ENCODE measurements at places on chromosomes 16 and 17. TPM values are rescaled to one million over a fixed set of nuclear protein-coding genes. Genes with fewer than 3 reads are reported as not detected.

- DNase-seq: no peak
- no peaks in the 10 kb centered on the region for H3K4me1 ChIP-seq
- no peak overlapping the region for H3K4me3 ChIP-seq
These were observed 28.7 kb downstream of the HIC1 start for GRCh38 chr17:2083613-2084035.

- H3K4me1 ChIP-seq: no peaks in the 10 kb centered on the region
- H3K27ac ChIP-seq: no peak overlapping the region
- DNase-seq: peak; percentile 80
- H3K4me3 ChIP-seq: peak overlapping the region; percentile 29
- no peaks in the 10 kb centered on the region for H3K36me3 ChIP-seq
These were observed 140.0 kb downstream of the CHD9NB start for GRCh38 chr16:52912565-52913173.

DNA sequence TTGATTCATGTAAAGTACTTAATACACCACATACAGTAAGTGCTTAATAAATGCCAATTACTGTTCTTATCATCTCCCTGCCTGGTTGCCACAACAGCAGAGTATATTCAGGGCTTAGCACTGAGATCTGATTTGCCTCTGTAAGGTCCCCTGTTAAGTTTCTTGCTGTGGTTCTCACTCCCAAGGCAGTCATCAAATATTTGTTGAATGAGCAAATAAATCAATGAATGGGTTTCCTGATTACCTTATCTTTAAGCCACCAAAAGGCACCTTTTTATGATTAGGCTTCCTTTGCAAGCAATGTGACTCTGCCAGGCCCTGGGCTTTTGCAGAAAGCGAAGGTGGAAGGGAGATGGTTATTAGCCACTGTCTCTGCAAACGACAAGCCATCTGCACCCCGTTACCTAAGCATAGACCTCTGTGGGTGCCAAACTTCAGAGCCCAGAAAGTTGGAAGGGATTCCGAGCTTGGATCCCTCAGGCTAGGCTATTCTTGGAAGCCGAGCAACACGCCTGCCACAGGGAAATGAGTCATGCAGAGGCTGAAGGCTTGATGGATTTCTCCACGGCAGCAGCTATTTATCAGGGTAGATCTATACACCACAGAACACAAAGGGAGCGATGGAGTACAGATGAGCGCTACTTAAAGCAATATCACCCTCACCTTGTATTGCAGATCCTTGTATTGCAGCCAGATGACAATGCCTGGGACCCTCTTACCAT lies 102.0 kb downstream of the GRIN2A start:
- no peak overlapping the region for H3K27ac ChIP-seq
- DNase-seq: no peak
- no peaks in the 10 kb centered on the region for H3K27me3 ChIP-seq
- H3K36me3 ChIP-seq: no peaks in the 10 kb centered on the region
- peaks cover 5% of the 10 kb centered on the region for H3K4me1 ChIP-seq

DNA sequence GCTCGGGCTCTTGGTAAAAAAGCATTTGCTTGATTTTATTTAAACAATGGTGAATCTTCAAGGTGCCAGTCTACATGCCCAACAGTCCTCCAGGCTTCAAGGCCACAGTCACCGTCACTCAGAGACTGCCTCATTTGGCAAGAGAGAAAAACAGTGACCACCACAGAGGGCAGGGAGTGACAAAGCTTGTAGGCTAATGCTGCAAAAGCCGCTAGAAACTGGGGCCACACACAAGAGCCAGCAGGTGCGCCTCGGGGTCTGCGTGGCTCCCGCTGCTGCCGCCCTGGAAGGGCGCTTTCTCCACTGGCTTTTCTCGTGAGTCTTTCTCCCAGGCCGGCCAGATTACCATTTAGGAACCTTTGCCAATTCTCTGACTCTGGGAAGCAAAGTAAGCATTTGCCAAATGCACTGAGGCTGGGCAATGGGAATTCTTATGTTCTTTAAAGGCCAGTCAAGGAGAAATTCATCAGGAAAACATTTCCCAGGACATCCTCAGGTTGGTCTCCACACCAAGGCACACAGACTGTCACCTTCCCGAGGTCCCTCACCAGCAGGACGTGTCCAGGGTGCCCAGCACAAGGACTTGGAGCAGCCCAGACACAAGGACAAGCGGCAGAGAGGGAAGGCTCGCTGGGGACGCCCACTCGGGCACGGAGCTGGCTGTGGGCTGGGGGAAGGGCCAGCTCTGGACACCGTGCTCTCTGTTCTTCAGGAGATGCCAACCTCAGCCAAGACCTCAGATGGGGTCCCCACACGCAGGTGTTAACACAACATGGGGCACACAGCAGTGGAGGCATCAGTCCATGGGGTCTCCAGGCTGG lies 12.5 kb upstream of the C16orf95 start:
- H3K27me3 ChIP-seq: no peaks in the 10 kb centered on the region
- H3K36me3 ChIP-seq: peaks cover 29% of the 10 kb centered on the region
- DNase-seq: no peak
- no peak overlapping the region for H3K4me3 ChIP-seq
- H3K4me1 ChIP-seq: no peaks in the 10 kb centered on the region

DNA sequence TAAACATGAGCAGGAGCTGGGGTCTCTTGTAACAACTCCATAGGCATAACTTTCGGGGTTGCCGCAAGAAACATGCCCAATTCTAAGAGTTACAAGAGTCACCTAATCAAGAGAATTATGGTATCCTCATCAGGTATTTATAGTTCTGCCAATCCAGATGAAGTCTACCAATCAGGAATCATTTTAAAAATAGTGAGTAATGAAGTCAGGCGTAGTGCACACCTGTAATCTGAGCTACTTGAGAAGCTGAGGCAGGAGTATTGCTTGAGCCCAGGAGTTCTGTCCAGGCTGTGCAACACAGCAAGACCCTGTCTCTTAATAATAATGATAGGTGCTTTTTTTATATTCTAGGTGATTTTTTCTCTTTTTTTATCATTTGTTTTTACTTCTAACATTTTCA lies 128.5 kb upstream of the RBL2 start:
- H3K36me3 ChIP-seq: peaks cover 70% of the 10 kb centered on the region
- no peaks in the 10 kb centered on the region for H3K27me3 ChIP-seq
- DNase-seq: no peak
- no peak overlapping the region for H3K4me3 ChIP-seq

GRCh38 chr17:57458718-57459285 lies 202.5 kb downstream of the MSI2 start:
- no peaks in the 10 kb centered on the region for H3K27me3 ChIP-seq
- H3K36me3 ChIP-seq: peaks cover 3% of the 10 kb centered on the region
- H3K4me3 ChIP-seq: no peak overlapping the region
- H3K27ac ChIP-seq: no peak overlapping the region
- no peaks in the 10 kb centered on the region for H3K4me1 ChIP-seq

DNA sequence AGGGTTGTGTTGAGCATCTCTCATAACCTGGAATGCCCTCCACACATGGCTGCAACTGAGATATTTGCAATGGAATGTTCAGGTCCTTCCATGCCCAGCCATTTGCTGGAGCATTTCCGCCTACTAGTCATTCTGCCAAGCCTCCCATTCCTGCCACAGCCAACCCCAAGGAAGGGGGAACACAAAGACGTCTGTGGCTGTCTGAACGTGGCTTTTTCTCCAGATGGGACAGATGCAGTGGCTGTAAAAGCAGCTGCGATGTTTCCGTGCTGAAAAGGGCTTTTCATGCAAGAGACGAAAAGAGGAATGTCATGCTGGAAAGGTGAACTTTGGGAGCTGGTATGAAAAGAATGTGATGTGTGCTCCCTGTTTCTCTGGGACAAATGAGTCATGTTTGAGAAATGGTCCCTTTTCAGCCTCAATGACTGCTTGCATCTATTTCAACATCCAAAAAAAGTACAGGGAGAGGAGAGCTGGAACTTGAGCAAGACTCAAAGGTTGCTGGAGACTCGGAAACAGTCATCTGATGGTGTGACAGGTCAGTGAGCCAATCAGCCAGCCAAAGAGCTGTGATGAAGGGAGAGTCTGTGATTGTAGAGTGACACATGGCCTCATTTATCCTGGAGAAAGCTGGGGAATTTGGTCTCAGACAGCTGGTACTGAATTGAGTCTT lies 208.9 kb downstream of the SHISA9 start:
- peaks cover 6% of the 10 kb centered on the region for H3K36me3 ChIP-seq
- no peaks in the 10 kb centered on the region for H3K27me3 ChIP-seq
- DNase-seq: peak; percentile 56
- H3K4me3 ChIP-seq: no peak overlapping the region
- no peaks in the 10 kb centered on the region for H3K4me1 ChIP-seq

DNA sequence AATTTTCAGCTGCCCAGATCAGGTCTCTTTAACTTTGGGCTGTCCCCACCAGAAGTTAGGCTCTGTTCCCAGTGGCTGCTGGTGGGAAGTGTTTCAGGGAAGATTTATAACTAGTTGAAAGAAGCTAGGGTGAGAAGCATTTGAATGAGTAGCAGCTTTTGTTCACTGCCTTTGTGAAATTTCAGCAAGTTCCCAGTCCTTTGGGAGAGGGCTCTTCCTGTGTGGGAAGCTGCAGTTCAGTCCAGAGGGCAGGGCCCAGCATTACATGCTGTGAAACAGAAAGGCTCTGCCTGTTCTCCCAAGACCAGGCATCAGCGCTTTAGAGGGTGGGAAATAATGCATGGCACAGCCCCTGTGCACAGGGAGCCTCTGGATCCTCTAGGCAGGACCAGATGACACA lies 17.8 kb downstream of the PROCA1 start:
- H3K27me3 ChIP-seq: no peaks in the 10 kb centered on the region
- peaks cover 82% of the 10 kb centered on the region for H3K36me3 ChIP-seq
- no peak overlapping the region for H3K4me3 ChIP-seq
- H3K4me1 ChIP-seq: no peaks in the 10 kb centered on the region
- no peak for DNase-seq
- H3K27ac ChIP-seq: no peak overlapping the region

DNA sequence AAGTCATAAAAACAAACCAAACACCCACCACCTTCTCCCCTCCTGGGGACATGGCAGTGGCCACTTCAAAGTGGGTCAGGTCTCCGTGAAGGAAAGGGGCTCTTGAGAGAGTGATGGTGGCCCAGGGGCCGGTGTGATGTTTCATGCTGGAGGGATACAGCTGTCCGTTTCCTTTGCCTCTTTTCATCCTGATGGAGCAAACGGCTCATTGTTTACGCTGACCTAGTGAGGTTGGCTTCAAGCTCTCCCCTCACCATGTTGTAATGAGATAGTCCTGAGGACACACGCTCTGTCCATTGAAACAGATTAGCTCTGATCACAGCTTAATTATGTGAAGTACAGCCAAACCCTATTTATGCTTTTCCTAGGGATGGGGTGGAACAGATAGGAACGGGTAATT lies 34.2 kb downstream of the CDH13 start:
- no peaks in the 10 kb centered on the region for H3K4me1 ChIP-seq
- no peak overlapping the region for H3K27ac ChIP-seq
- no peaks in the 10 kb centered on the region for H3K36me3 ChIP-seq
- no peaks in the 10 kb centered on the region for H3K27me3 ChIP-seq
- DNase-seq: no peak
- H3K4me3 ChIP-seq: no peak overlapping the region

DNA sequence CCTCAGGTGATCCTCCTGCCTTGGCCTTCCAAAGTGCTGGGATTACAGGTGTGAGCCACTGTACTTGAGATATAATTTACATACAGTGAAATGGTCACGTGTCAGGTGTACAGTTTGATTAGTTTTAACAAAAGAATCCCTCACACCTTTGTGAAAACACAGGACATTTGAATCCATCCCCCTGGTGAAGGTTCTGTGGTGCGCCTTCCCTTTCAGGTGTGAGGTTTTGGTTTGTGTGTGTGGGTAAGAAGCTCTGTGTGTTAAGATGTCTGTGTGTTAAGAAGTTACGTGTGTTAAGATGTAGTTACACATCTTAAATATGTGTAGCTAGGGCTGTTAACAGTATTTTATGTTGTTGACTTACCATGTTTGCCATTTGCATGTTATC lies 4.4 kb downstream of the SEC14L1 start:
- no peaks in the 10 kb centered on the region for H3K36me3 ChIP-seq
- peaks cover 13% of the 10 kb centered on the region for H3K4me1 ChIP-seq
- H3K4me3 ChIP-seq: no peak overlapping the region
- H3K27ac ChIP-seq: no peak overlapping the region
- no peak for DNase-seq

DNA sequence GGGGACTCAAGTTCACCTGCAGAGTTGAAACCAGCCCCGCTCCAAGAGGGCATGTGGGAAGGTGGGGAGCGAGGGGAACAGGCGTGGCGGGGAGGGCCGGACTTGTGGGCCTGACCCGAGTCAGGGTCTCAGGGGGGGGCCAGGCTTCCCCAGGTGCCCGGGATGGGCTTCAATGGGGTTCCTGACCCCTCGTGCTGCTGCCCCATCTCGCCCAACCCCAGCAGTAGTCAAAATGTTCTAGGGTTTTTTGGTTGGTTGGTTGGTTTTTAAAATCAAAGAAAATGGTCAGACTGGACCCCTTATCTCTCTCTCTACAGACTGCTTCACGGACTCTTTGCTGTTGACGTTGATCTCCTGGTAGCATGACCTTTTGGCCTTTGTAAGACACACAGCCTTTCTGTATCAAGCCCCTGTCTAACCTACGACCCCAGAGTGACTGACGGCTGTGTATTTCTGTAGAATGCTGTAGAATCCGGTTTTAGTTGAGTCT lies 69.5 kb downstream of the AMFR start:
- peak; percentile 25 for DNase-seq
- H3K27me3 ChIP-seq: no peaks in the 10 kb centered on the region
- H3K4me1 ChIP-seq: no peaks in the 10 kb centered on the region

Gene GRB7
- total RNA-seq: 50.6 TPM

- H3K27ac ChIP-seq: no peak overlapping the region
- H3K4me1 ChIP-seq: no peaks in the 10 kb centered on the region
- peaks cover 4% of the 10 kb centered on the region for H3K27me3 ChIP-seq
- no peak for DNase-seq
- no peaks in the 10 kb centered on the region for H3K36me3 ChIP-seq
These were observed 3.7 kb upstream of the HS3ST2 start for GRCh38 chr16:22810226-22810625.

- peak overlapping the region; percentile 92 for H3K4me3 ChIP-seq
- no peaks in the 10 kb centered on the region for H3K4me1 ChIP-seq
- peaks cover 4% of the 10 kb centered on the region for H3K36me3 ChIP-seq
- DNase-seq: no peak
- peaks cover 7% of the 10 kb centered on the region for H3K27me3 ChIP-seq
These were observed 904 bp downstream of the MAP2K3 start for GRCh38 chr17:21285164-21286065.

Gene NOXO1
- 1.7 TPM for total RNA-seq

- no peak overlapping the region for H3K27ac ChIP-seq
- DNase-seq: no peak
- no peaks in the 10 kb centered on the region for H3K36me3 ChIP-seq
- no peak overlapping the region for H3K4me3 ChIP-seq
These were observed 102.1 kb downstream of the SNX29 start for GRCh38 chr16:12078405-12079280.
